ENCODE measurements at places on chromosomes 7 and 10. TPM values are rescaled to one million over a fixed set of nuclear protein-coding genes. Genes with fewer than 3 reads are reported as not detected.

GRCh38 chr7:107939573-107940489 lies 48.8 kb downstream of the DLD start:
- DNase-seq = peak; percentile 50

- DNase-seq = no peak
Observed at GRCh38 chr10:113087165-113088029, 137.3 kb downstream of the TCF7L2 start.

- DNase-seq = no peak
Observed at GRCh38 chr7:133355325-133355708, 102.4 kb downstream of the EXOC4 start.

DNA sequence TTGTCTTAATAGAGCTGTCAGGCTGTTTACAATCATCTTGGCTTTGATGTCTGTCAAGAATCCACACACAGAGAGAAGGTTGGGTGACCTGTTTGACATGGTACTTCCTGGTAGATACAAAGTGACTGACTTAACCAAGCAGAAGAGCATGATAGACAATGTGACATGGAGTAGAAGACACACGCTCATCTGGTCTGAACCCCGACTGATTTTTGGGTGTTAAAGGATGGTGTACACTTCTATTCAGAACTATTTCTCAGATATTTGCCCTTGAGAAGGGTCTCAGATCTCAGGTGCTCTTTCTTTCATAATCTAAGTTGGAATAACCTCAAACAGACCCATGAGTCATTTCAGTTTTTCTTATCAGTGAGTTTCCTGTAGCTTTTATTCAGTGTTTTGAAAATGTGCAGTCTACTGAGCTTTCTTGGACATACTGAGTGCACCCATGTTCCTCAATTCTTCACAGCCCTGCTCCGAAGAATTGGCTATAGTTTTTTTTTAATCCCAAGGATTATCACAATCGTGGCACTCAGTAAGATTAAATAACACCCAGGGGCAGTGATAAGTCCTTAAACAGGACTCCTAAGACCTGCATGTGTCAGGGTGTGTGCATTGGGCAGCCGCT lies 46.4 kb upstream of the NXPH1 start:
- DNase-seq = no peak

The CYP3A5 gene
- 38.5 TPM for total RNA-seq

The SLC26A5 gene
- 0.21 TPM for total RNA-seq

The NKX6-2 gene
- total RNA-seq = not detected

The NUP205 gene
- 34.8 TPM for total RNA-seq

The ZNF804B gene
- total RNA-seq = not detected

The TAS2R41 gene
- 0.31 TPM for total RNA-seq

The ERVW-1 gene
- not detected for total RNA-seq
